SW480 (cell line): ENCODE measurements at places on chromosomes 1 and 21.
A peak's percentile ranks its signal among the peaks of the same experiment; 100 is the strongest.

DNA sequence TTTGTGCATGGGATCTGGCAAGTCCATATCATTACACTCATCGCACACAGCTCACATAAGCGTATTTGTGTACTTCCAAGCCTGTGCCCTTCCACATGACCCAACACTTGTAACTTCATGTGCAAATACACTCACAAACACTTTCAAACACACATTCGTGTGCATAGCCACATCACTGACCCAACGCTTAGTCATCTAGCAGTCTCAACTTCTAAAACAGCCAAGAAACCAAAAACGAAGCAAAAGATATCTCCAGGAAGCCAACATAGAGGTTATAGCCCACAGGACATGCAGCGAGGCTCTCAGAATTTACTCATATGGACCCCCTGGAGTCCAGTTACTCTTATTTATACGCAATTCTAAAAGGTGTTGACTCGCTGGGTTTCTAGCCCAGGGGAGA lies 10.9 kb upstream of the GOLT1A start:
- DNase-seq = no peak

- DNase-seq = no peak
These were observed 289.8 kb upstream of the SNX7 start for GRCh38 chr1:98371764-98372163.

DNA sequence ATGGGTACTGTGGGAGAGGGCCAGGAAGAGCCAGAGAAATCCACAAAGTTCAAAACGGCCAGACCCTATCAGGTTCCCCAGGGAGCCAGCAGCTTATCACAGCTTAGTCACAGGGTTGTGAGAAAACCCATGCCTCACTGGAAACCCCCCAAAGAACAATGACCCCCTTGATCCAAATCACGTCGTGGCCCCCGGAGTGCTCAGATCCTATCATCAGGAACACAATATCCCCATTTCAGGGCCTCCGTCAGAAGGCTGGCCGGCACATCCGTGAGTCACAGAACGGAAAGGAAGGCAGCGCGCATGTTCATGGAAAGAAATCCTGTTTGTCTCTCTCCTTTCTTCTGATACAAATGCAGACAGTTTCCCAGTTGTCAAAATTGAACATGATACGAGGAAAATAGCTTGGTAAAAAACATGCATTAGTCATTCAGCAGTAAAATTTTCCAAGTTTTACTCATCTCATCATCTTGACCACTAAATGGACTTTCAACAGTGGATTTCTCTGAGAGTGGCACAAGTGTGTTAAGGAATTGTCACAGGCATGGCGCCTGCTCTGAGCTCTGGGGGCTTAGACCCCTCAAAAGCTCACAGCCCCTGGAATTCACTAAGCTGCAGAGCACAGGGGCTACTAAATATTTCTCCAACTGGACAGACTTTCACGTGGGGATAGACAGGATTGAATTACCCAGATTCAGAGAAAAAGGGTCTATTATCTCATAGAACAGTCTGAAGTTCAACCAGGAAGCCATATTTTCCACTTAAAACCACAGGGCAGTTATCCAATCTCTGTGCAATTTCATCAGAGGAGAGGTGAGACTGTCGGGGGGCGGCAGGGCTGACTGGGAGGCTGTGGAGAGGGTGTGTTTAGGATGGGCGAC lies 124.8 kb downstream of the RIPK4 start:
- DNase-seq = peak; percentile 73

DNA sequence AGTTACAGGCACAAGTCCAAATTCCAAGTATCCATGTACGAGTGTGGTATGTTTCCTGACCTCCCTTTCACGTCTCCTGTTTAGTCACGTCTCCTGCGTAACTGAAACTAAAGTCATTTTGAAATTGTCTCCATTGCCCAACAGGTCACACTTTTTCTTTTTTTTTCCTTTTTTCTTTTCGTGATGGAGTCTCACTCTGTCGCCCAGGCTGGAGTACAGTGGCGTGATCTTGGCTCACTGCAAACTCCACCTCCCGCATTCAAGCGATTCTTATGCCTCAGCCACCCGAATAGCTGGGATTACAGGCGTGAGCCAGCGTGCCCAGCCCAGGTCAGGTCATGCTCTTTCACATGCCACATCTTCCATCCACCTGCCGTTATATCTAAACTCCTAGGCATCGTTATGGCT lies 38.2 kb downstream of the L1TD1 start:
- no peak for DNase-seq

DNA sequence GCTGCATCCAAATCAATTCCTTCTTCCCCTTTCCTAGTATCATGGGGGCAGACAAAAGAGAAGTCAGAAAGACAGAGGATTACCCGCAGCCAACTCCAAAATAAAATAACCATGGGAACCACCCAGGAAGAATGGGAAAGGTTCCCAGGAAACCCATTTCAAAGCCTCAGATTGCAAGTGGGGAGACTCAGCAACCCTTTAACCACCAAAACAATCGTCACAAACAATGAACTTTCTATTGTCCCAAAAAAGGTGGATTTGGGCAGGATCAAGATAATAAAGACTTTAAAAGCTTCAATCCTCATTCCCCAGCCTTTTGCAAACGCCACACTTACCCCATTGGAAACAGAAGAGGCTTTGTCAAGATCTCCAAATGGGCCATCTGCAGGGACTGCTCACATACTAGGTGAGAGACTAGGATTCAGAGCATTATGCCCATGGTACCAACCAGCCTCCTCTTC lies 5.1 kb downstream of the TIAM1 start:
- DNase-seq = no peak

DNA sequence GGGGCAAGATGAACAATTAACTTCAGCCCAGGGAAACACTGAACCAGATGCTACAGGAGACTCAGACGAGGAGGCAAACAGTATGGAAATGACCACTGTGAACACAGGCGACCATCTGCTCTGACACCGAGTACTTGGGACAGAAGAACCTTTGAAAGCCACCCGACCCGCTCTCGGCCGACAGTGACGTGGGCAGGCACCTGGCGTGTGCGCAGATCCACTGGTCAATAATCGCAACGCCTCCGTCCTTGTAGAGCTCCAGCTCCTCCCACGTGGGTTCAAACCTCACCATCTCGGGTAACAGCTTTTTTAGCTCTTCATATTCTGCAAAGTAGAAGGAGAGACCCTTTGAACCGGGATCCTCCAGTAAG lies 20.3 kb downstream of the POFUT2 start:
- DNase-seq = no peak

DNA sequence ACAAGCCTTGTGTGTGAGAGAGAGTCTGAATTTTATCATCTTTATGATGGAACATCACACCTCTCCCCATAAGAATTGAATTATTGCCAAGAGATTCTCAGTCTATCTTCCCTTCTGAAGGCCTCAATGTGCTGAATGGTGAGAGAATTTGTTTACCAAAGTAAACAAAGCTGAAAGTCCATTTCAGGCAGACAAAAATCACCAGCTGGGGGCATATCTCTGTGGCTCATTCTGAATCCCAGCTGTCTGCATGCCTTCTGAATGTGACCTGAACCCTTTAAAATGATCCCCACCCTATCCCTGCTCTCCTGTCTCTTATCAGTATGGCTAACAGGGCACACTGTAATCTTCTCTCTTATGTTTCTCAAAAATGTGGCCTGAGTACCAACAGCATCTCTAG lies 99.1 kb upstream of the CAMK1G start:
- no peak for DNase-seq

DNA sequence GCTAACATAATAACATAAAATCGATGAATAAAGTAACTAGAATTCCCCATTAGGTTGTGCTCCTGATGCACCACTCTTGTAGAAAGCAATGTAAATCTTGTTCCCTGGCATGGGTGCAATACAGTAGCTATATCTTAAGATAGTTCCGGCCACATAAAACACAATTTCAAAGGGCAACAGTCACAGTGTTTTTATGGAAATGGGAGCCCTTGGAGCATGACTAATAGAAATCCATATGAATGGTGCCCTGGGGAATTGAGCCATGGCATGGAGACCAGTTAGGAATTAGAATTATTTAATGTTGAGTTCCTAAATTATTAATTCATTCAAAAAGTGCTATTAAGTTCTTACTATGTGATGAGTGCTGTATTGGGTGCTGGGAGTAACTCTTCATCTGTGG lies 118.7 kb downstream of the KCNK2 start:
- DNase-seq = peak; percentile 8

GRCh38 chr1:163410073-163410999 lies 88.6 kb downstream of the NUF2 start:
- peak; percentile 45 for DNase-seq

DNA sequence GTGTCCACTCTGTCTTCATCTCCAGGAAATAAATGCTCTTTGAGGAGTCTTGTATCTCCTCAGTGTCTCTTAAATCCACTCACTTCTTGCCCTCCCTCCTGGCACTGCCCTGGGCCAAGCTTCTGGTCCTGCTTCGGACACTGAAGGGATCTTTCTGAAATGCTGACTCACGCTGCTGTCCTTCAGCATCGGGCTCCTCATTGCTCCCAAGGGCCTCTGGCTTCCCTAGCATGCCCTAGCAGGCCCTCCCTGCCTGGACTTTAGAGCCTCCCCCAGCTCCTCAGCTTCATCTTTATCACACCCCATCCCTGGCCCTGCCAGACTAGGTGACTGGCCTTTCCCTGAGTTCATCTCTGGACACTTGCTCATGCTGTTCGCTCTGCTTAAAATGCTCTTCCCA lies 96.6 kb downstream of the FOXD2 start:
- no peak for DNase-seq

DNA sequence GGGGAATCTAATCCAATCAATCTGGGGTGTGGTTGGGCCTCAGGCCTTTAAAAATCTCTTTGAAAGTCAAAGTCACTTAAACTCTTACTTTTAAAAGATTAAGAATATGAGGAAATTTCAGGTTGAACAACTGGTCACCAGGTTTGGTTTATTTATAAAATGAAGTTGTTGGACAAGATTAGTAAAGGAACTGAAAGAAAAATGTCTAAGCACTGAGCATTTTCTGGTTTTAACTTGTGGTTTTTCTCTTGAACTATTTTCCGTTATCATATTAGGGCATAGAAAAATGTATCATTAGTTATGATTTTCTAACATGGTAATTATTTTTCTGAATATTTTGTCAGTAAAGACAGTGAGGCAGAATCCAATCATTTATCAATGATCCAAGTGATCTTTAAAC lies 49.6 kb downstream of the RGS2 start:
- DNase-seq = no peak

- DNase-seq = no peak
These were observed at the start of gene C1QB for GRCh38 chr1:22652881-22653316. TSS of gene C1QB (plus strand) at chr1:22653236. CDS start at chr1:22659463, 6,227 bp downstream.

DNA sequence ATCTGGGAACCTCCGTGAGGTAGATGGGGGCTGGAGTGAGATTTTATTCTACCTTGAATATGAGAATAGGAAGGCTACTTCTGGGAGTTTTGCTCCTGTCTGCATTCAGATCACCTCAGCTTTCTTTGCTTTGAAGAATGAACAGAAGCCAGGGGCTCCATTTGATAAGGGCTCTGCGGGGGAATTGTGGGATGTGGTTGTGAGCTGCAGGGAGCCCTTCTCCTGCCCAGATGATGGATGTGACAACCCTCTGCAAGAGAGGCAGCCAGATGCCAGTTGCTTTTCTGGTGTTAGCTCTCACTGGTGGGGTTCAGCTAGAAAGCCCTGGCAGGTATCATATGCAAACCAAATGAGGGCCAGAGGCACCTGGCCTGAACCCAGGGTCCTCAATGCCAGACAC lies 21.5 kb downstream of the IER5 start:
- no peak for DNase-seq

- no peak for DNase-seq
These were observed 541.2 kb downstream of the PTPRU start for GRCh38 chr1:29777522-29777921.

GRCh38 chr1:46363121-46363520 lies 22.5 kb downstream of the NSUN4 start:
- DNase-seq = no peak
